Stimulated activated CD4-positive, alpha-beta T cell treated with anti-CD3 and anti-CD28 coated beads, Interleukin-15, amount 100 ng/mL, for 1 hour (primary cell): ENCODE measurements at places on chromosomes 13 and 19.
A peak's percentile ranks its signal among the peaks of the same experiment; 100 is the strongest.

DNA sequence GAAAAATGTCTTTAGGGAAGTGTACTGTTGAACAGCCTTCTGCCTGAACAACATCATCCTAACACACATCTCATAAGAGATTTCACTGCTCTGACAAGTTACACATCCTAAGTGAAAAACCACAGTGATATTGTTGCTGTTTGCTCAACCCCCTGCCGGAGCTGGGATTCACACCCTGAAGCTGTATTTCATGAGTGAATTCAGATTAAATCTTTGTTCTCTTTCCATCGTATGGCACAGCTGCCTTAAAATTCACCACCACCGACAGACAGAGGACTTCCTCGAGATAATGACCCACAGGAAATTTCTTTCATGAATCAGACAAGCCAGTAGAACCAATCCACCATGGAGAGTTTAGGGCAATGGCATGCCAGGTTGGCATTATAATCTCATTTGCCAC is 280.8 kb downstream of the DCT start:
- no peak for DNase-seq

DNA sequence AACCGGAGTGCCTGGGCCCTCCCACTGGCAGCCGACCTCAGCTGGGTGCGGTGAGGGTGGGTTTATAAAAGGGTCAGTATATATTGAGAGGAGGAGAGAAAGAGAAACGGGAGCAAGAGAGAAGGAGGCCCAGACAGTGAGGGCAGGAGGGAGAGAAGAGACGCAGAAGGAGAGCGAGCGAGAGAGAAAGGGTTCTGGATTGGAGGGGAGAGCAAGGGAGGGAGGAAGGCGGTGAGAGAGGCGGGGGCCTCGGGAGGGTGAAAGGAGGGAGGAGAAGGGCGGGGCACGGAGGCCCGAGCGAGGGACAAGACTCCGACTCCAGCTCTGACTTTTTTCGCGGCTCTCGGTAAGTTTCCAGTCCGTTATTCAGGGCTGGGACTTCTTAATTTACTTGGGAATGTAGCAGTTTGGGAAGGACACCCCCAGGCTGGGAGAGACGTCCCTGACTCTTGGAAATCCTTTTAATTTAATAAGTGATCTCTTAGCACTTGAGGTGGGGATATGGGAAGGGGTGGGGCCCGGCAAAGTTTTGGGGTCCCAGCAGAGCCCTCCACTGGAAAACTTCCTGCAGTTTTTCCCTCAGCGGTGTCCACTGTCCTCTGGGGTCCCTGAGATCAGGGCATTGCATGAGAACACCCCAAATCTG is at the start of gene EMP3:
TSS of gene EMP3 (plus strand) at position 288 of the 646 bp plus-strand sequence. CDS start 1,293 bp downstream, outside the sequence.
- DNase-seq: peak; percentile 73

GRCh38 chr19:10180459-10180858 is 14.3 kb downstream of the DNMT1 start:
- DNase-seq: no peak

DNA sequence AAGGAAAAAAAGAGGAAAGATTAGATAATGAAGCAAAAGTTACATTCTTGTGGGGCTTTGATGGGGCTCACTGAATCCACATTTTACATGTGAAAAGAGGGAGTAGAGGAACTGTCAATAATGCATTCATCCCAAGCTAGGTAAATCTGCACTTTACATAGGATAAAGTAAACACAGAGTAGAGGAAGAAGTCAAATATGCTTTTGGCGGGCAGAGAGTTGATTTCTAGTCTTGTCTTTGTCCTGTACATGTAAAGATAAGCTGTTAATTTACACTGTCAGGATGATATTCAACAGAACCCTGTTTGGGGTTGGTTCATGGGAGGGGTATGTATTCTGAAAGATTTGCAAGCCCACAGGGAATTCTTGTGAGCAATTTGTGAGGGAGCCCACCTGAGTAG is 18.0 kb upstream of the TNFRSF19 start:
- DNase-seq: no peak

GRCh38 chr19:39951686-39952085 is 17.3 kb upstream of the FCGBP start:
- DNase-seq: no peak

- DNase-seq: no peak
These were observed 61.1 kb upstream of the TPM4 start for GRCh38 chr19:16014923-16015804.

DNA sequence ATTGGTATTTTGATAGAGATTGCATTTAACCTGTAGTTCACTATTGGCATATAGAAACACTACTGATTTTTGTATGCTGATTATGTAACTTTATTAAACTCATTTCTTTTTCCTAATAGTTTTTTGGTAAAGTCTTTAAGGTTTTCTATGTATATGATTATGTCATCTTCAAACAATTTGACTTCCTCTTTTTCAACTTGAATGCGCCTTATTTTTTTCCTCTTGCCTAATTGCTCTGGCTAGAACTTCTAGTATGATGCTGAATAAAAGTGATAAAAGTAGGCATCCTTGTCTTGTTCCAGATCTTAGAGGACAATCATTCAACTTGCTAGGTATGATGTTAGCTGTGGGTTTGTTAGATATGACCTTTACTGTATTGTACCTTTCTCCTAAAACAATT is 1034.9 kb downstream of the PCDH9 start:
- no peak for DNase-seq

DNA sequence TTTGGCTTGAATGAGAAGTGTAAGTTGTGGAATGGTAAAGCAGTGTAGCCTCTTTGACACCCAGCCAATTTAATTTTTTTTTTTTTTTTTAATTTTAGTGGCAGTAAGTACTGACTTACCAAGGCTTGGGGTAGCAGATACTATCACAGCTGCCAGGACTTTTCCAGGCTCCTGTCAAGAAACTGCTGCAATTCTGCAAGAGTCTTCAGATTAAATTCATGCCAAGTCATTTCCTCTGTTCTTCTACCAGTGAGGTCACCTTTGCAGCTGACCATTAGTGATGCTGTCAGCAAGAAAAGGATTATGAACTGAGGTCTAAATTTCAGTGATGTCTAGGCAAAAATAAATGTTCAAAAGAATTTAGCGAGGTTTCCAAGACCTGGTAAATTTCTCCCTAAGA is 91.2 kb downstream of the GGACT start:
- no peak for DNase-seq

DNA sequence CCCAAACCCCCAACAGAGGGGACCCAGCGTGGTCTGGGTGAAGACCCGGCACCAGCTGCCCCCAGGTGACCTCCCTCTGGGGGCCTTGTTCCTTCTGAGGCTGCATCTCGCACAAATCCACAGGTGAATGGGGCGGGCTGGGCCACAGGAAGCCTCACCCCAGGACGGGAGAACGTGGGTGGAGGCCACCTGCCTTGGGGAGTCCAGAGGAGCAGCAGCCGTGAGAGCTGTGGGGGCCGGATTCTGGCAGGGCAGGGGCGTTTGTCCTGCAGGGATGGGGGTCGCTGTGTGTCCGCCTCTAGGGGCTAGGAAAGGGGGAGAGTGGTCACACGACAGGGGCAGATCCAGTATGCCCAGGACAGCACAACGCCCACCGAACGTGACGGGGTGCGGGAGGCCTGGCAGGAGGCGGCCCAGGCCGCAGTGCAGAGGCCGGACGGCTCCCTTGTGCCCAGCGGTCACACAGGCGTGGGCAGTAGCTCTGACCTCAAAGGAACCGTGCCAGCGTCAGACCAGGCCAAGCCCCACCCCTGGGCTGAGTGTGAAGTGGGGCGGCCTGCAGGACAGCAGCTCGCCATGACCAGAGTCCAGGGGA is 6.7 kb downstream of the POLR2E start:
- no peak for DNase-seq

DNA sequence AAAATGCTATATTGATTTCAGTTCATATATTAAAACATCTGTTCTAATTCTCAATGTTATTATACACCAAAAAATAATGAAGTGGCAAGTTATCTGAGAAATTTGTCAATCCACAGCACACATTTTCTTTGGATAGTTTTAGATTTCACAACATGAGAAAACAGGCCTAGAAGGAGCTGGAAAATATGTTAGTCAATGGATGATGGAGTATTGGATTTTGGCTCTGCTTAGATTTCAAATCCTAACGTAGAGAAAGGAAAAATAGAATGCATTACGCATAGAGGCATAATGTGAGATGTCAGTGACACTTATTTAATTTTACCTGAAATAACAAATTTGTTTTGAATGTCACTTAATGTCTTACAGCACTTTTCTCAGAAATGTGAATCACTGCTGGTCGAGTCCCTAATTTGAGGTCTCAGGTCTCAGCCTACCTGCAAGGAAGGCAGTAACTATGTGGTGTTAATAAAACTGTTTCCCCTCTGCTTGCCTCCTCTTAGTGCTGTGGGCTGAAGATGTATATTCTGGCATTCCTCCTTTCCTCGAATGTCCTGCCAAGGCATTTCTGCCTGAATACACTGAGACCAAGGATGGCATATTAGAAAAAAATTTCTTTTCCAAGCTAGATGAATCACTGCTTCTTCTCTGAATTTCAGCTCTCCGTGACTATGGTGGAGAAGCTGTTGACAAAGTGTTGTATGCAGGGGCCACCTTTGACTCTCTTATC is 232.4 kb downstream of the POSTN start:
- no peak for DNase-seq
